Cerebellar nuclear complex (tissue), 1 donor: ENCODE measurements at places on chromosomes 12 and 14.

DNA sequence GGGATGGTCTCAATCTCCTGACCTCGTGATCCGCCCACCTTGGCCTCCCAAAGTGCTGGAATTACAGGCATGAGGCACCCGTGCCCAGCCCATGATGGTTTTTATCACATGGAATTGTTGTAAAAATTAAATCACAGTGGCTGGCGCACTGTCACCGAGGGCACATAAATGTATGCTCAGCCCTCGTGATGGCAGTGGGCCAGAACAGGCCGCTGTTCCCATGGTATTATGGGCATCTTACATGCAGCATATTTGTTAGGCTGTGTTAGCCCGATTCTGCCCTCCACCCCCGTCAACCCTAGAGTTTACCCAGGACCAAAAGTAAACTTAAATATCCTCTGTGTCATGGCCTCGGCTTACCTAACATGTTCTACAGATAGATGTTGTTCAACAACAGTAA lies 48.6 kb downstream of the GPR68 start:
- no peak for DNase-seq

GRCh38 chr14:101635749-101636560 lies 74.7 kb downstream of the DIO3 start:
- no peak for DNase-seq

GRCh38 chr14:25351269-25351668 lies 301.3 kb upstream of the STXBP6 start:
- no peak for DNase-seq

DNA sequence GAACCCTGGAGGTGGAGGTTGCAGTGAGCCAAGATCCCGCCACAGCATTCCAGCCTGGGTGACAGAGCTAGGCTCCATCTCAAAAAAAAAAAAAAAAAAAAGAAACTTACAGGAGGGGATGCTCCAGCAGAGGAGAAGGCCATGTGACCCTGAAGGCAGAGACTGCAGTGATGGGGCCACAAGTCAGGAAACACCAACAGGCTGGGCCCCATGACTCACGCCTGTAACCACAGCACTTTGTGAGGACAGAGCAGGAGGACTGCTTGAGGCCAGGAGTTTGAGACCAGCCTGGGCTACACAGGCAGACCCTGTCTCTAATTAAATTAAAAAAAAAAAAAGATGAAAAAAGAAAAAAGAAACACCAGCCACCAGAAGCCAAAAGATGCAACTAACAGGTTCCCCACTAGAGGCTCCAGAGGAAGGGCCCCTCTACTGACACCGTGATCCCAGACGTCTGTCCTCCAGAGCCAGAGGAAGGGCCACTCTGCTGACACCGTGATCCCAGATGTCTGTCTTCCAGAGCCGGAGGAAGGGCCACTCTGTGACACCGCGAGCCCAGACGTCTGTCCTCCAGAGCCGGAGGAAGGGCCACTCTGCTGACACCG lies 9.1 kb upstream of the GLT1D1 start:
- DNase-seq: no peak

GRCh38 chr12:93390549-93391297 lies 13.0 kb downstream of the NUDT4 start:
- DNase-seq: no peak

- DNase-seq: no peak
Measured at GRCh38 chr14:77158175-77158881, 16.7 kb upstream of the ZDHHC22 start.

DNA sequence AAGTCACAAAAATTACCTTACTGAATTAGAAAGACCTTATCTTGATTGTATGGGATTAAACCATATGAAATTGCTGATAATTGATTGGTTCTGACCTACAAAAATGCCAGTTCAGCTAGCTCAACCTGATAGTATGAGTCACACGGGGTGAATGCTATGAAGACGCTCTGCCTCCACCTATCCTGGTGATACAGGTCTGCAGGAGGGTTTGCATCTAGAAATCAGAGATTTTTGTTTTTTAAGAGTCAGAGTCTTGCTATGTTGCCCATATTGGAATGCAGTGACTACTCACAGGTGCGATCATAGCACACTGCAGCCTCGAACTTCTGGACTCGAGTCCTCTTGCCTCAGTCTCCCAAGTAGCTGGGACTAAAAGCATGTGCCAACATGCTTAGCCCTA lies 120.4 kb downstream of the HMGA2 start:
- no peak for DNase-seq

DNA sequence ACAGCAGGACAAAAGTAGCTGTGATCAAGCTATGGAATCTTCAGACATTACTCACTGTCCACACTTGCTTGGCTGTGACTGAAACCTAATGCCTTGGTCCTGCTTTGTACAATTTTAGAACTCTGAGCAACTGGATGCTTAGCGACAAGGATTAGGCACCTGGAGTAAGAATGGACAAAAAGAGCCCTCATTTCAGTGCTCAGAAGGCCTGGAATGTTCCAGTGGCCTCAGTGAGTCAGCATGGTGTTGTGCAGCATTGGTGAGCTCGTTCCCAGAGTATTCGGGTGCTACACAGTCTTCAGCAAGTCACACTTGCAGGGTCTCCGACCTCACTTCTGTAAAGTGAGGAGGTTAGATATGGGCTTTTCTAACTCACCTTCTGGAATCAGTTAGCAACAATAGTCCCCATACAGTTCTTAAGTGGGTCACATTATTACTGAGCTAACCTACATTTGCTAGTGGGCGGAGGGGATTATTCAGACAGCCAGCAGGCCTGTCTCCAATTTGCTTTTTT lies 108.0 kb upstream of the MDM1 start:
- DNase-seq: no peak

DNA sequence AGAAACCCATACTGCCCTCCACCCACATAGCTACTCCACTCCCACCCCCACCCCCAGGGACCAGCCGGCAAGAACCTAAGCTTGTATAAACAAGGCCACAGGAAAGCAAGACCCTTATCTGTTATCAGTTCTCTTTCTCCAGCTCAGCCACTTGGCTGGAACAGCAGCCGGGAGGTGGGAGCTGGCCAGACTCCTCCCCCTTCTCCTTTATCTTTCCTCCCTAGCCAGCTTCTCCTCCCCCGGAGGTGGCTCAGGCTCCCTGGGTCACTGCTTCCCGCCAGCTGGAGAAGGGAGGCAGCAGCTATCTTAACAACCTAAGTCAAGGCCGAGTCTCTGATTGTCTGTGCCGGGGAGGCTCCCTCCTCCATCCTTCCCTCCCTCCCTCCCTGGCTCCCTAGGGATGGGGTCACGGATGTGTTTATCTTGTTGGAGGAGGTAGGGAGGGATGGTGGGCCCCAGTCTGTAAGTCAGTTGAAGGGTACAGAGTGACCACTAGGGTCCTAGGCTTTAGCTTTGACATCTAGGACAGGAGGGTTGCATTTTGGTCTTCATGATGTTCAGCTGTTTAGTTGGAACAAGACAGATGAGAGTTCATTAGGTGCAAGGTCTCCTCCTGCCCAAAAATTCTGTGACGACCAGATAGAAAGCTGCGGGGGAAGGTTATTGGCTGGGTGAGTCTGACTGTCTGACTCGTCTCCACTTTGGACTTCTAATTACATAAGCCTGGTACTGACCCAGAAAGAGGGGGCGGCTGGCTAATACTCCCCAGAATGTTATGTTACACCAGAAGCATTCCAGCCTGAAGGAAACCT lies 29.7 kb downstream of the ZFP36L1 start:
- no peak for DNase-seq

GRCh38 chr12:561908-562593 lies 101.2 kb downstream of the NINJ2 start:
- no peak for DNase-seq

GRCh38 chr14:103854017-103854808 lies 6.8 kb upstream of the PPP1R13B start:
- no peak for DNase-seq

- DNase-seq: no peak
Measured at GRCh38 chr12:69621551-69621950, 10.8 kb upstream of the LRRC10 start.

- DNase-seq: no peak
Measured at GRCh38 chr12:88889326-88890110, 309.2 kb upstream of the KITLG start.

GRCh38 chr14:93772263-93772662 lies 16.0 kb downstream of the PRIMA1 start:
- DNase-seq: no peak

- peak; percentile 47 for DNase-seq
Measured at GRCh38 chr12:62873116-62873825, 61.7 kb downstream of the PPM1H start.

- DNase-seq: no peak
Measured at GRCh38 chr14:59107819-59108218, 80.6 kb upstream of the DAAM1 start.

DNA sequence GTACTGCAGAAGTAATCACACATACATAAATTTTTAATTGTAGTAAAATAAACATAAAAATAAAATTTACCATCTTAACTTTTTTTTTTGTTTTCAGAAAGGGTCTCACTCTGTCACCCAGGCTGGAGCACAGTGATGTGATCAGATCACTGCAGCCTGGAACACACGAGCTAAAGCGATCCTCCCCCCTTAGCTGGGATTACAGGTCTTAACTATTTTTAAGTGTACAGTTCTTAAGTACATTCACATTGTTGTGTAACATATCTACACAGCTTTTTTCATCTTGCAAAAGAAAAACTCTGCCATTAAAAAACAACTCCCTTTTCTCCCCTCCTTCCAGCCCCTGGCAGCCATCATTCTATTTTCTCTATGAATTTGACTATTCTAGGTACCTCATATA lies 92.3 kb downstream of the PPP1R12A start:
- DNase-seq: no peak

GRCh38 chr14:52060080-52060479 lies 8.8 kb downstream of the NID2 start:
- no peak for DNase-seq

DNA sequence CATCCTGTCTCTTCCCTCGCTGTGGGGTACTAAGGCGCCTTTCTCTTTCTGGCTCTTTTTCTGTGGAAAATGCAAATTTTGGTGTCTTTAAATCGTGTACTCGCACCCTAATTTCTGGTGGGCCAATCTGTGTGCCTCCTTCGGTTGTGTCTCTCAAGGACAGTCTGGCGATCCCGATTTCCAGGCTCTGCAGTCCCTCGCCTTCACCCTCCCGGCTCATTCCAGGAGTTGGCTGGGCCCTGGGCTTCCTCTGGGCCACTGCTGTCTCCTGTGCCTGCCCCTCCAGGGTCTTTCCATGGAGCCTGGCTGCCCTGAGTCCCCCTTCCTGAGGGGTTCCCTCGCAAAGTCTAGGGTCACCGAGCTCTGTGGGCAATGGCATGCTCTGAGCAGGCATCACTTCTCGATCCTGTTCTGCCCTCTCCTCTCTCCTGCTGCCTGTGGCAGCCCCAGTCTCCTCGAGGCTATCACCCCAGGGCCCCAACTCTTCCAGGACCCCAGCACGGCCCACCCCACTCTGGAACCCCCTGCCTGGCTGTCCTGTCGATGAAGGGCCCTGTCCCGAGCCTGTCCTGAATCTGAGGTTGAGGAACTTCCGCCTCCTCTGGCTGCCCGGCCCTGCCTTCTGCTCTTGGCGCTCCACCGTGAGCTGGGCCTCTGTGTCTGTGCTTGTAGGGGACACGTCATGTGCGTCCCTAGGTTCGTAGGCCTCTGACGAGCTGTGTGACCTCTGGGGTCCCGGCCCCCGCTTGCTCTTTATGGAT lies 24.1 kb downstream of the AHNAK2 start:
- DNase-seq: no peak

GRCh38 chr12:54683398-54683797 lies 35.2 kb upstream of the DCD start:
- DNase-seq: no peak

DNA sequence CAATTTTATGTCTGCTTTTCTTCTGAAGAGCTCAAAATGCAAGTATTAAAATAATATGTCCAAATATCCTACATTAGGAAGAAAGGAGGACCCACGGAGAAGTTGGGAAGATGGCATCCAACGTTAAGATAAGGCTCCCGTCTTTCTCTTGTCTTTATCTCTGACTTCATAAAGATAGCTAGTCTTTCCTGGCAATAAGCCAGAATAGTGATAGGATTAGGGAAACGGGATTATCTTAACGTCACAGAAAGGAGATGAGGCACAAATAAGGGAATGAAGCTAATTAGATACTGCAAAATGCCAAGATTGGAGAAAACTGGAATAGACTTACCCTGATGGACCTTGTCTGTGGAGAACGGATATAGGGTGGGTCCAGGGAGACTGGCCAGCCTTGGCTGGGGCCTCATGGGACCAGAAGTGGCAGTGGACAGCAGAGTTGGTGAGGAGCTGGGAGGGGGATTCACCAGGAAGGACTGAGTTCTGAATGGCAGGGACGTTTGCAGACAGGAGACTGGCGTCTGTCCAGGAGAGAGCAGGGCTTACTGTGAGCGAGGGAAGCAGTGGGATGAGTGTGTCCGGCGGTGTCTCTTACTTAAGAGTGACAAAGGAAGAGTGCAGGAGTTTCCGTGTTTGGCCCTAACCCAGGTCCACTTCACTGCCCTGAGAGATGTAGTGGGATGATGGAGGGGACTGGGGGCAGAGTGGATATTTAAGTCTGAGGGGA lies 119.9 kb downstream of the CACNA1C start:
- no peak for DNase-seq

GRCh38 chr12:2485681-2486080 lies 309.1 kb upstream of the FKBP4 start:
- DNase-seq: no peak

DNA sequence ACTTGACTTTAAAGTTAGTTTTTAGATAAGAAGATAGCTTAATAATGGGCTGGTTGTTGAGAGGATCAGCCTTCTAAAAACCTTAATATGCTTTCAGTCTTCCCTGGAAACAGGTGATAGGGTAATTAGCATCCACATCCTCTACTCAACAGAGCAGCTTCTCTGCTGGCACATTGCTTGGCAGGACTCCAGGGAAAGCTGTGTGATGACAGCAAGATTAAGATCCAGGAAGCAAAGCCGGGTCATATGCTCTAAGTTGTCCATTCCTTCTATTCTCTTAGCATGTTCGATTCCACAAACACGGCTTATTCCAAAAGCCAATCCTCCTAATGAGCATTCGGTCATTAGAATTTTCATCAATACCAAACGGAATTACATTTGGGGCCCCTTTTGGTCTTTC lies 87.0 kb downstream of the HMGA2 start:
- DNase-seq: no peak

GRCh38 chr12:74602881-74603672 lies 65.4 kb downstream of the ATXN7L3B start:
- DNase-seq: no peak

DNA sequence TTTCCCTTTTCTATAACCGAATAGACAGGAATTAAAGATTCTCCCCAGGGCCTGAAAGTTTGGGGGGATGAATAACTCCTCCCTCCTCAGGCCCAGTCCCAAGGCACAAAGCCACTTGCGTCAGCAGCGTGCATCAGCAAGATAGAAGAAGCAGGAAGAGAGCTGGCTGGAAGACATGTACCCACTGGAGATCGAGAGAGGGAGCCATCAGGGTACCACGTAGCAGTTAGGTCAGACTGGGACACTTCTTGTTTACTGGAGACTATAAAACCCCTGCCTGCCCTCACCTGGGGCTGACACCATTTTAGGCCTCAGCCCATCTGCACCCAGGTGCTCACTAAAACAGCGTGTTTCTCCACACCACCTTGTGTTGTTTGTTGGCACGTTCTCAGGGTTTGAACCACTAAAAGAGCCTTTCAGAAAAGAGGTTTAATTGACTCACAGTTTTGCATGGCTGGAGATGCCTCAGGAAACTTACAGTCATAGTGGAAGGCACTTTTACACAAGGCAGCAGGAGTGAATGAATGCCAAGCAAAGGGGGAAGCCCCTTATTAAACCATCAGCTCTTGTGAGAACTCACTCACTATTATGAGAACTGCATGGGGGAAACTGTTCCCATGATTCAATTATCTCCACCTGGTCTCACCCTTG lies 93.2 kb downstream of the TMTC3 start:
- DNase-seq: no peak

- DNase-seq: no peak
Measured at GRCh38 chr12:57518176-57518919, 2.0 kb downstream of the DDIT3 start.
